Common myeloid progenitor, CD34-positive (primary cell): ENCODE measurements at places on chromosomes 7 and 10.

GRCh38 chr7:117347962-117348672 lies 25.3 kb upstream of the WNT2 start:
- no peak for DNase-seq

DNA sequence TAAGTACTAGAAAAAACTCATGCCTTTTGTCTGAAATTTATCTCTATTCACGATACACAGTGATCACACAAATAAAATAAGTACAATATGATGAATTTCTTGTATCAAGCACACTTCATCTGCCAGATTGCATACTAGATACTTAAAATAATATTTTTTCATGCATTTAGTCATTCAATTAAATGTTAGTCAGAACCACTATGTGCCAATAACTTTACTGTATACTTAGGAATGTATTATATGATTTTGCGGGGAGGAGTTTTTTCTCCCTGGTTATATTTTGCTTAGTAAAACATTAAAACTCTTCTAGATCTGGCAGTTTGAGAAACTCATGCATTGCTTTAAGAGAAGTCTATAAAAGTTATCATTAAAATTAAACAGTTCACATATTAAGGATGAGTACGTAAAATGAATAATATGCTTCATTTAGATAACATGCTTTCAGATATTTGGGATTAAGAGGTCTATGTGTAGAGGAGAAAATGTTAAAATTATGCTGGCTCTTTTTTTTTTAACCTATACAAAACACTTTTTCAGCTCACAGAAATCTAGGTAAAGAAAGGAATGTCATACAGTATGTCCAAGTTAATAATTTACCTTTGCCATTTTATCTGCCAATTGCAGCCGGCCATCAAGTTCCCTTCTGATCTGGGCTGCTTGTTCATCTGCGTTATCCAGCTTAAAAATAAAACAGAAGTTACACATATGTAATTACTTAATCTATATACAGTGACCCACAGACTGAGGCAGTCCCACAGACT lies 70.1 kb downstream of the RNF133 start:
- DNase-seq = no peak

GRCh38 chr10:17025444-17026295 lies 103.9 kb downstream of the CUBN start:
- DNase-seq = peak; percentile 83

GRCh38 chr7:97004247-97005182 lies 838 bp upstream of the DLX6 start:
- DNase-seq = peak; percentile 37

GRCh38 chr7:137885678-137886077 lies 38.9 kb upstream of the DGKI start:
- no peak for DNase-seq

DNA sequence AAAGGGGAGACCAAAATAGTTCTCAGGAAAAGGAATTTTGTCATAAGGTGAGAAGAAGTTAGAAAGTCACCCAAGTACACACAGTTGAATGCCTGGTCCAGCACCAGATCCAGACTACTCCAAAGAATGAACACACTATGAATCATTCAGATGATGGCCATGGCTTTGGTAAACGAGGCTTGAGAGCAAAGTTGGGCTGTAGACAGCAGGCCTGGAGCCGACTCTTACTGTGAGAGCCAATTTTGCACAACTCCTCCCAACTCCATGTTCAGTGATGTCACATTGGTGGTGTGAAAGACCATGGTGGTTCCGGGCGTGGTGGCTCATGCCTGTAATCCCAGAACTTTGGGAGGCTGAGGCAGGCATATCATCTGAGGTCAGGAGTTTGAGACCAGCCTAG lies 131.6 kb downstream of the PKD1L1 start:
- no peak for DNase-seq

- no peak for DNase-seq
These were observed 5.9 kb downstream of the AKR1B1 start for GRCh38 chr7:134452991-134453473.

DNA sequence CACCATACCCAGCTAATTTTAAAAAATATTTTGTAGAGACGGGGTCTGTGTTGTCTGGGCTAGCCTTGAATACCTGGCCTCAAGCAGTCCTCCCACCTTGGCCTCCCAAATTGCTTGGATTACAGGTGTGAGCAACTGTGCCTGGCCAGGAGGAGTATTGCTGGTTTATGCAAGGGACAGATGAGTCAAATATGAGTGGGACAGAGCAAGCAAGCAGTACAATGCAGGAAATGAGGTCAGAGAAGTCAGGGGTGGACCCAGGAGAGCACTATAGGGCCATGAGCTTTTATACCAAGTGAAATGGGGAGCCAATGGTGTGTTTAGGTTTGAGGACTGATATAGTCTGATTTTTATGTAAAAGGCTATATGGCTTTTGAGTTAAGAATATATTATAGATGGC lies 6.3 kb downstream of the TSPAN13 start:
- no peak for DNase-seq

- DNase-seq = no peak
These were observed 49.0 kb downstream of the PIK3AP1 start for GRCh38 chr10:96671211-96671890.

- no peak for DNase-seq
These were observed 58.1 kb downstream of the HDAC9 start for GRCh38 chr7:18553605-18554003.

GRCh38 chr10:128053356-128053755 lies 72.9 kb downstream of the MKI67 start:
- DNase-seq = no peak

- DNase-seq = no peak
These were observed 100.8 kb downstream of the ANLN start for GRCh38 chr7:36490419-36490830.

DNA sequence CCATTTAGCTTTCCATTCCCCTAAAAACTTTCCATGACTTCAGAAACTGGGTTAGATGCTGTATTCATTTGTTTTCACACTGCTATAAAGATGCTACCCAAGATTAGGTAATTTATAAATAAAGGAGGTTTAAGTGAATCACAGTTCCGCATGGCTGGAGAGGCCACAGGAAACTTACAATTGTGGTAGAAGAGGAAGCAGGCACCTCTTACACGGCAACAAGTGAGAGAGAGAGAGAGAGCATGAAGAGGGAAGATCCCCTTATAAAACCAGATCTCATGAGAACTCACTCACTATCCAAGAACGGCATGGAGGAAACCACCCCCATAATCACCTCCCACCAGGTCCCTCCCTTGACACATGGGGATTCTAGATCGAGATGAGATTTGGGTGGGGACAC lies 336.8 kb downstream of the TFEC start:
- DNase-seq = peak; percentile 3

DNA sequence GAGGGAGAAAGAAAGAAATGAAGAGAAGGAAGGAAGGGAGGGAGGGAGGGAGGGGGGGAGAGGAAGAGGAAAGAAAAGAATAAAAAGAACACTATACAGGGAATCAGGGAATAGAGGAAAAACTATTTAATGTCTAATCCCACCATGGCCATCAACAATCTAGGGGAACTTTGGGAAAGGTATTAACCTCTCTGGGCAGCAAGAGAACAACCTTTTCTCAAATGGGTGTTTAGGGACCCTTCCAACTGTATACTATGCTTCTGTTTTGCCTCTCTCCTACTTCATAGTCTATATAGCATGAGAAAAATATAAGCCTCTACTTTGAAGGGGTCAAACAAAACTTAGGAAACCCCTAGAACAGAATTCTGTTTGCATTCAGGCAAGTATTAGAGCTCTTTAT lies 54.5 kb downstream of the CHCHD3 start:
- DNase-seq = no peak

DNA sequence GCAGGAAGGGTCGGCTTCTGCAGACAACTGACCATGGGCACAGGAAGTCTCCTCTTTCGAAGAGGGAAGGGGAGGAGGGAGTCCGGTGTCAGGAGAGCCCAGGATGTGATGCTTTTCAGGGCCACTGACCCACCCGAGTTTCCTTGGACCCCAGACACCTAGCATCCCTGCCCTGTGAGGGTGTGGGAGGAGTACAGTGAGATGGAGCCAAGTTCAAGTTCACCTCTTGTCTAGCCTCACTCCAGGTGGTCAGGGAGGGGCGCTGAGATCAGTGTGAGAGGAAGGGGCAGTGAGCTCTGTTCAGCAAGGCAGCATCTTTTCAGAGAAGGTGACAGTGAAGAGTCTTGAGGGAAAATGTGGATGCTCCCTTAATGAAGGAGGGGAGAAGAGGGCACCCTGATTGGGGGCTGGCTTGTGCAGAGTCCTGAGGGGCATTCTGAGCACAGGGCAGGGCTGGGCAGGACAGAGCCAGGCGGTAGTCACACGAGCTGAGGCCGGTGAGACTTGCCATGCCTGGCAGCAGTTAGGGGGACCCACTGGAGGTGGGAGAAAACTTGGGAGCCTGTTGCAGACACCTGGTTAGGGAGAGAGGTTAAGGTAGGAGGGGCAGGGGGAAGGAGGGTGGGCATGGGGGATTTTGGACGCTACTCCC lies 49.7 kb downstream of the ADCY1 start:
- DNase-seq = no peak

GRCh38 chr7:28230261-28230660 lies 49.7 kb upstream of the JAZF1 start:
- no peak for DNase-seq

GRCh38 chr7:69399401-69399800 lies 198.9 kb upstream of the AUTS2 start:
- DNase-seq = no peak

DNA sequence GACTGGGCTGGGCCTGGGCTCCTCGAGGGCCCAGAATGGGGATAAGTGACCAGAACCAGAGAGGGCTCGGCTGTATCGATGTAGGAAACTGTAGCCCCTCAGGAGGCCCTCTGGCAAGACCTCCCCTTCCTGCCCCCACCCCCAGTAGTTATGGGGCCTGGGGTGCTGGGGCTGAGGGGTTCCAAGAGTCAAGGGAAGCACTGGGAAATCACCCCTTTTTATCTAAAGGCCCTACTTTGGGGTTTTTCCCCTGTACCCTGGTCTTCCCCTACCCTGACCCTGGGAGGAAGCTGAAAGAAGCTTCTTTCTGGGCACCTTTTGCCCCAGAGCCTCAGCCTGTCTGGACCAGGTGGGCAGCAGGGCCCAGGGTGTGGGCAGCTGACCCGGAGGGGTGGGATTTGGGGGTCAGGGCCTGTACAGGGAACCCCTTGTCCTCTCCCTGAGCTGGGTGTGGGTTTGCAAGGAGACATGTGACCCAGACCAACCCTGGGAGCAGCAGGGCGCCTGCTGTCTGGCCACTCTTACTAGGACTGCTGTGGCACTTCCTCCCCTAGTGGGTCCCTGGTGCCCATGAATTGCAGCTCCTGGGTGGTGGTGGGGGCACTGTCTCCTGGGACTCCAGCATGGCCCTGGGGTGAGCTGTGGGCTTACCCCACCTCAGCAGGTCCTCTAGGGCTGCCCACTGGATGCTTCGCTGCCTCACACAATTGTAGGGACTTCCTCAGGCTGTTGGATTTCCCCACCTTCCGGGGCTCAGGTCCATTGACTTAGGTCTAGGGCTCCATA lies 1.5 kb downstream of the IRF5 start:
- DNase-seq = peak; percentile 37

- DNase-seq = no peak
These were observed 57.5 kb upstream of the PPP1R3C start for GRCh38 chr10:91690412-91690811.

DNA sequence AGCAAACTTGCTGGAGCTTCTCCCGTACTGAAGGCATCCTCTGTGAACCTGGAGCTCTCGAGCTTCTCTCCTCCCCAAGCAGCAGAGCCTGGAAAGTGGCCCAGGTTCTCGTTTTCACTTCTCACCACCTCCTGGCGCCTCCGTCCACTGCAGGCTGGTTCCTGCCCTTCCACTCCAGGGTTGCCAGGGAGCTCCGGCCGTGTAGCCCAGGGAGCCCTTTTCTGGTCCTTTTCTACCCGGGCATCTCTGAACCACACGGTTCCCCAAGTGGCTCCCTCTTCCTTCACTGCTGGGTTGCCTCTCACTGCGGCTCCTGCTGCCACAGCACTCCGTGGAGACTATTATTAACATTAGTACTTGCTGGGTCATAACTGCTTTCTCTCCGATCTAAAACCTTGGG lies 208.6 kb upstream of the PPP2R2D start:
- DNase-seq = no peak

DNA sequence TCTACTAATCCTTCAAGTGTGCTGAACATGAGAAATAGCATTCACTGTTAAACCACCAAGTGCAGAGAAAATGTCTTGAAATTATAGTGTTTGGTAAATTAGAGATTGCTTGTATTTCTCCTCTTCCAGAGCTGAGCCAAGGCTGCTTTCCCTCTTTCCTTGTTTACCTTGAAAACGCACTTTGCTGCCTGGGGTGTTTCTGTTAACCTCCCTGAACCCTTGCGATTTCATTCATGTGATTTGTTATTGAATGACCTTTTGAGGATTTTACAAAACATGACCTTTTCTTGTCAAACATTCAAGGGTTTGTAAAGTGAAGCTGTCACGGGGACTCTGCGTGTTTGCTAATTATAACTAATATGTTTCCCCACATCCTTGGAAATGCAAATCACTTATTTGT lies 169.4 kb downstream of the LRMDA start:
- DNase-seq = no peak

GRCh38 chr10:120279196-120279595 lies 177.8 kb upstream of the PLPP4 start:
- no peak for DNase-seq

DNA sequence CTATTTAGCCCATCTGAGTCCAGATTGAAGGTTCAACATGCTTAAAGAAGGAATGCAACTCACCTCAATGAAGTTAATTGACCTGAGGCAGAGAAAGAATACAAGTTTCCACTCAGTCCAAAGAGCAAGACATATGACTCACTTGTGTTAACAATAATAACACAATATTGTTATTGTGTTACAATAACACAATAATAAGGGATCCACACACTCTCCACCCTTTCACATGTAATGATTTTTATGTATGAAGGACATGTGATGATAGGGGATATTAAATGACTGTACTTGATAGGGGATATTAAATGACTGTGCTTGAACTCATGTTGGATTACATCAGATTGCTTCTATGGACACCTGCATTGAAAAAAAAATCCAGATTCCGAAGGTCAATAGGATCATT lies 3.6 kb upstream of the ABCB1 start:
- DNase-seq = no peak

DNA sequence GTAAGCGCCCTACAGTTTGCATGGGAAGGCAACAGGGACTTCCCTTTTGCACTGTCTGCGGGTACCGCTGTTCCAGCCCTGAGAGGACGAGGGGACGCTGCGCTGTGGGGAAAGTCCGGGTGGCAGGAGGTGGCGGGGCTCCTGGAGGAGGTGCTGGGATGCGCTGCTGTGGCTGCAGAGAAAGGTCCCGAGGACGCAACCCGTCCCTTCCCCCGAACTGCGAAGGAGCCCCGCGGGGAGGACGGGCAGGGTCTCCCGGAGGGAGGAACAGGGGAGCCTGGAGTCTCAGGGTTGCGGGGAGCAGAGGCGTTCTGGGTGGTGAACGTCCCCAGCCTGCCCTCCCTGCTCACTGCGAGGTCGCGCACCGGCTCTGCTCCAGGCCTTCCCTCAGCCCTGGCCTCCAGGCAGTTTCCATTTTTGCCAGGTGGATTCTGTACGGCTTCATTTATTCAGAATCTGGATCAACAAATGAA lies 91.6 kb downstream of the CXCL12 start:
- DNase-seq = peak; percentile 25

GRCh38 chr7:44897309-44897708 lies 12.0 kb upstream of the PURB start:
- DNase-seq = no peak
